HT-29 (cell line): ENCODE measurements at places on chromosomes 2 and 18.

DNA sequence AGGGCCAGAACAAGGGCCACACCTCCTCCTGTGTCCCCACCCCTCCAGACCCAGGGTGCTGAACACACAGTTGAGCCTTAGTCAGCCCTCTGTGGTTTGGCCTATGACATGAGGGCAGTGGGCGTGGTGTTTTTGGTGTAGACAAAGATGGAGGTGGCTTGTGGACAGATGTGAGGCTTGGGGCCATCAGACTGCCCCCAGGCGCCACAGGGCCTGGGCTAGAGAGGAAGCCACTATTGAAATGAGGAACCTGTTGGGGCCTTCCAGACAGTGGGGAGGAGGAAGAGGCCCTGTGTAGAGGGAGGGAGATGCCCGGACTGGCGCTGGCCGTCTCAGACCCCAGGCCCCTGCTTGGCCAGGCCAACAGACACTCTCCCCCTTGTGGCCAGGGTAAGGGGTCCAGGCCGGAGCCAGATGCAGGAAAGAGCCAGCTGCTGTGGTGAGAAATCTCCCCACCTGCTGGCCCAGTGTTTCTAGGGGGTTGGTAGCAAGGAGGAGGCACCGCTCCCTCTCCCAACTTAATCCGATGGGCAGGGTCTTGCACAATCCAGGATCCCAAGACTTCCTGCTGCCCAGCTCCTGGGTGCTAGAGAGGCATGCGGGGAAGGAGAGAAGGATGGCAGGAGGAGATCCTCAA lies 53.8 kb downstream of the SMAD7 start:
- no peak for DNase-seq

DNA sequence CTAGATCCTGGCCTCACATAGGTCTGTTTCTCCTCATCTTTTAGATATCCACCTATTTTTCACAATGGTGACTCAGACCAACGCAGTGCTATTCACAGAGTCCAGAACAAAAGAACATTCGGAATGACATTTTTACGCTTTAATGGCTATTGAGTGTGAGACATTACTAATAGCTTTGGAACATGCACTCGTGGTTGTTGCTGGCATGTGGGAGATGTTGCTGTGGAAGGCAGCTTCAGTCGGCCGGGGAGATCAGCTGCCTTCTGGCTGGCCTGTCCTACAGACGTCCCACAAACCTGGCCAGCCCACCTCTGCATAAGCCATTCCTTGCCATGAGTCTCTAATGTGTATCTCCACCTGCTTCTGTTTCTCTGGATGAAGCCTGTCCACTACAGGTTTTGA lies 3.4 kb downstream of the MBP start:
- DNase-seq: no peak

- DNase-seq: no peak
Measured at GRCh38 chr2:20208476-20208859, 16.5 kb downstream of the SDC1 start.

DNA sequence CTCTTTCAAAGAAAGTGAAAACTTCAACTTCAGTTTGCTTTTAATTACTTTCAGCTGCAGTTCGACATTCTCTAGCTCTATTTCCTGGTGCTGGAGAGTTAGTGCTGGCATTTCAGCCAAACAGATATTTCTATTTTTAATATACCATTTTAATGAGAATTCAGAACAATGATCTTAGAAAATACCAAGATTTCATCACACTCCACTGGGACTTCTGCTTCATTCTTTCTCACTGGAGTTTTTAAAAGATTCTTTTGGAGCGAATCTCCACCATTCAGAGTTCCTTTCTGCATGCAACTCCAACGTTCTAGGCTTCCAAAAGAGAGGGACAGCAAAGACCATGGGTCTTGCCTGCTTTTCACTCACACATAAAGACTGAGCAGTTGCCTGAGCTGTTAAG lies 94.2 kb downstream of the CABLES1 start:
- no peak for DNase-seq

GRCh38 chr2:191641609-191642008 lies 36.3 kb upstream of the NABP1 start:
- DNase-seq: no peak

- DNase-seq: peak; percentile 21
Measured at GRCh38 chr18:9741793-9742523, 33.9 kb downstream of the RAB31 start.
